ENCODE measurements at places on chromosomes 7 and 10.

GRCh38 chr7:75928568-75928914 lies 13.6 kb downstream of the POR start:
- no peak for DNase-seq

- DNase-seq, result no peak
Measured at GRCh38 chr7:41869091-41869490, 166.2 kb upstream of the INHBA start.

GRCh38 chr7:47328392-47329319 lies 253.3 kb downstream of the TNS3 start:
- no peak for DNase-seq

DNA sequence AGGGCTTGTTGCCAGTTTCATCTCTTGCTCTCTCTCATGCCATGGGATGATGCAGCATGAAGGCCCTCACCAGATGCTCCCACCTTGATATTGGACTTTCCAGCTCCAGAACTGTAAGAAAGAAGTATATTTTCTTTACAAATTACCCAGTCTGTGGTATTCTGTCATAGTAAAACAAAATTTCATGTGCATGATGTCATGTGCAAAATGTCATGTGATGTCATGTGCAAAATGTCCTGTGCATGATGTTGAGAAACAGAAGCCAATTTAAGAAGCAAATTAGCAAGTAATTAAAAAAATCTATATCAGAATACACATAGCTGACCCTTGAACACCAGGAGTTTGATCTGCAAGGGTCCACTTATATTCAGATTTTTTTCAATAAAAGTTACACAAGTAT lies 56.6 kb downstream of the DNAJC1 start:
- DNase-seq, result no peak

DNA sequence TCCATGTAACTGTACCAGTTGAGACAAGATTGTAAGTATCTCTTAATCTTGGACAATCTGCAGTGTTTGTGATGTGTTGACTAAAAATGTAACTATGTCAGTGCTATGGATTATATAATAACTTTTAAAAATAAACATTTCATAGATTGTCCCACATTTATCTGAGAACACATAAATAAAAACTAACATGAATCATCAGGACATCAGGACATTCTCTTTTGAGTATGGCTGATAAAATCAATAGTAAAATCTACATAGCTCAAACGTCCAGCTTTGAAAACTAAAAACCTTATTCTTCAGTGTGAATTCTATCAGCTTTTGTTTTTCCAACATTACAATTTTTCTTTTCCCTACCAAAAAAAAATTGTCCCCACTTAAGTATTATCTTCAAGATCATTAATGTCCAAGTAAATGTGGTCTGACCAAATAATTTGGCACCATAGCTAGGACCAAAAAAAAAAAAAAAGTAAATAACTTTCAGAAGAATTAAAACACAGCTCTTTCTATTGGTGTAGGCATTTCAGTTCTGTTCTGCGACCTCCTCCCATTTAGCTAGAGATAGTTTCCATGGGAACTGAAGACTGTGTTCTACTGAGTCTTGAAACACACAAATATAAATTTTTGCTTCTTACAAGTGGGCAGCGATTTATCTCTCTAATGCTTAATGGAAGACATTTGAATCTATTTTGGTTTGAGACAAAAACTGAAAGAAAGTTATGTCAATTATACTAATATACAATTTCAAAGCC lies 123.0 kb upstream of the SGCE start:
- no peak for DNase-seq

- no peak for DNase-seq
Measured at GRCh38 chr10:60942788-60943315, 1.1 kb downstream of the RHOBTB1 start.

- DNase-seq, result no peak
Measured at GRCh38 chr10:23897267-23897666, 311.7 kb upstream of the KIAA1217 start.
